ENCODE measurements at places on chromosomes 4 and X.
A peak's percentile ranks its signal among the peaks of the same experiment; 100 is the strongest.

DNA sequence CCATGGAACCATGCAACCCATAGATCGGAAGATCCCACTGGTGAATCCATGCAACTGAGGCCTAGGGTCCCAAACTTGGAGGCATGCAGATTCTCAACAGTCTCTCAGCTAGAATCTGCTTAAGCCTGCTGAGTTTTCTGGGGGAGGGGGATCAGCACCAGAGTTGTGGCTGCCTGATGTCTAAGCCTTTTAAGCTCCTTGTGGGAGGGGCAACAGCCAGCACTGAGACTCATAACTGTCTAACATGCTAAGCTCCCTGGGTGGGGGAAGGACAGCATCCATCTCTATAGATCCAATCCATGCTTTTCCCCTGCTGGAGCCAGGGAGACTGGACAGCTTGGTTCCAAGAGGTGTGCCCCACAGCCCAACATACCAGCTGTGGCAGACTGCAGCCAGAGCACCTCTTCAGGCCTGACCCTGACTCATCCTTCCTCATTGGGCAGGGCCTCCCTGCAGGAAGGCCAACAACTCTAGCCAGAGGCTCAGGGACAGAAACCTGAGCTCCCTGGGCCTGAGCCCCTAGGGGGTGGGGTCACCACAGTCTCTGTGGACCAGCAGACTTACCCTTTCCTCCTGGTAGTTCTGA, 300.1 kb upstream of the SLC7A11 start:
- DNase-seq = no peak

DNA sequence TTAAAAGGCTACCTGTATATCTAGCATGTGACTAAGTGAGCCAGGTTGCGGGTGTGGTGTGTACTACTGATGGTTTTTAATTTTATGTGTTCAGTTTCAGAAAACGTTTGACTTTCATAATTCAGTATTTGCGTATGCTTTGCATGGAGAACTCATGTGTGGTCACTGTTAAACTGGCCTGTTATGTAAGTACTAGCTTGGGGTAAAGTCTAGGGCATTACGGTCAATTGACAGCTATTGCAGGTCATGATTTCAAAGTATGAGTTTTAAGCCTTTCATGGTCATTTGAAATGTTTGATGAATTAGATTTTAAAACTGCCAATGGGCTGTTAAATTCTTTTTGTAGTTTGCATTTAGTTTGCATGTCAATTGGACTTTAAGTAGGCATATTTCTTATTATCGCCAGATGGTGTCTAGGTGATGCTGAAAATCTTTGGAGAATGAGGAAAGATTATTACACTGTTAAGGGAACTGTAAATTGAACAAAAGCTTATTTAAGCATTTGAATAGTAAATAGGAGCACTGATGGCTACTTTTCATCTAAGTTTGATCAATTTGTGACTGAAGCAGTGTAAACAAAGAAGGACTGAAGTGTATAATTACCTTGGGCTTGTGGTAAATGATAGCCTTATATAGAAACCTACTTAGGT, 563.4 kb downstream of the DACH2 start:
- DNase-seq = no peak

GRCh38 chr4:89491761-89492160, 184.2 kb upstream of the GPRIN3 start:
- DNase-seq = no peak

- no peak for DNase-seq
Observed at GRCh38 chr4:2267841-2268240, 5.9 kb upstream of the MXD4 start.

DNA sequence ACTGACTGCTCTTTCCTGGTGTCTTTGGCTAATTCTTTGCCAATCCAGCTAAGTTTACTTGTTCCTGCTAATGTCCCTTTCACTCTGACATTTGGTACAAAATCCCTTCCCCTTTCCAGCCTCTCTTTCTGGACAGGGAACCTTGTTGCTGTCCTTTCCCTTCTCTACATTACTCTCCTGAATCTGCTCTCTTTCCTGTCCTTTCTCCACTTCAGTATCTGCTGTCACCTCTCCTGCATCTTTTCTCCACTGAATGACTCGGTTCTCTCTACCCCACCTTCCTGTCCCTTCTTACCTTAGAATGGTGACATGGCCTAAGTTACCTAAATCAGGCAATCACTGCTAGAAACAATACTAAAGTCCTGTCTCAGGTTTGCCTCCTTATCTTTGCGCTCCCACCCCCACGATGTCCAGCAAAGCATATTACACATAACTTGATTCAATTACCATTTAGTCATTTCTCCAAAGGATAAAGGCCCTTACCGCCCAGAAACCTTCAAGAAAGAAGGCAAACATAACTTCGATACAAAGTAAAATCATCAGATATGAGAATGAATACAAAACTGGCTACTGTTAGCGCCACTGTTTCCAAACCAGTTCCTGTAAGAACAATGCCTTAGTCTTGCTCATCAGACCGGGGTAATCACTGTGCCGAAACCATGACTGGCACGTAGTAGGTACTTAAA, 890 bp downstream of the BOD1L1 start:
- no peak for DNase-seq

DNA sequence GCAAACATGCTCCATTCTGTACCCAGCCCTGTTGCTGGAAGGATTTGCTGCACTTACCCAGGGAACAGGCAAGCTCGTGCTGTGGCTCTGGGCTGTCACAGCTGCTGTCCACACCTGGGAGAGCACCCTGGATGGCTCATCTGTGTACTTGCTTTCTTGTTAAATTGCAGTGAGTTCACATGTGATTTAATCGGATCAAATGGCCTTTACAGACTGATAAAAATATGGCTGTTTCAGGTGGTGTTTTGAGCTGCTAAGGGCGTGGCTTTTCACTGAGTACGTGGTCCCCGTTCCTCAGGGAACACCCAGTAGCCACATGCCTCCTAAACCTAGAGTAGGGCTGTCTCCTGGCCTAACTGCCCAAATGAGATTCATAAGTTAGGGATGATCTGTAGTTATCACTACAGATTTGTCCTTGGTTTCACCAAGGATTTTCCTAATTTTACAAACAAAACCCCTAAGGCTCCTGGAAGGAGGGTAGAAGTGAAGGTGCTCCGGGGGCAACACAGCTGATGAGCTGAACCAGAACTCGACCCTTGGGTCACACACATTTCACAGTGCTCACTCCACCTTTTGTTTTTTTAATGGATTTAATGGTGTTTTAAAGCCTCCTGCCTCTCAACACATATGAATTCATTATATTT, 13.7 kb downstream of the KLKB1 start:
- DNase-seq = no peak

GRCh38 chrX:130414800-130415199, 13.0 kb downstream of the RBMX2 start:
- DNase-seq = no peak

DNA sequence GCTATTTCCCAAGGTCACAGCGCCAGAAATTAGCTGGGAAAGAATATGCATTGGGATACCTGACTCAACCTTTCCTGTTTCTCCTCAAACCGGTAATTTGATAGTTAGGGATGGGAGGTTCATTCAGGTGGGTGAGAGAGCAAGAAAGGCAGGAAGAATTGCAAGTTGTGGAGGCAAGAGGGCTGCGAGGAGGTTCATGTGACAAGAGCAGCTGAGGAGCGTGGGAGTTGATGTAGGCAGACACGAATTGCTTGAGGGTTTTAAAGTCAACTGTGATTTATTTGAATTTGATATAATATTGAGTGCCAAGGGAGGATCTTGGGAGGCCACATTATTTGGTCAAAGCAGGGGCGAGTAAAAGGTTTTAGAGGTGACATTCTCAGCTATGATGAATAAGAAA, 329.0 kb downstream of the STIM2 start:
- no peak for DNase-seq

DNA sequence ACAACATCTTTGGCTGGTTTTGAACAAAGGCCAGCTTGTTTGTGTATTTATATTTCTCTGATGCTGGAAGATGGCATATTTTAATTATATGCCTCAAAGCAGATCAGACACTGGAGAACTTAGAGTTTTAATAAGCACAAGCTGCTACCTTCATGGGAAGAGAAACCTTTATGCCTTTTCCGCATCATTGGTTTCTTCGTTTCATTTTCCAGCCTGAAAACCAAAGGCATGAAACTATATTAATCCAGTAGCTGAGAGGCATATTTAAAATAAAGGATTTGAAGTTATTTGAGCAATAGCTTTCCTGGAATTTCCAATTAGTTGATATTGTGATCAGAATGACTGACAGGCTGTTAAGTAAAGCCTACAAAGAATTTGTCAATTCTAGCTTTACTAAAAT, 141.0 kb downstream of the ARHGAP24 start:
- no peak for DNase-seq

GRCh38 chr4:181728305-181728966, 514.8 kb upstream of the TENM3 start:
- DNase-seq = no peak

GRCh38 chrX:15748841-15749240, 10.8 kb downstream of the CA5B start:
- no peak for DNase-seq

GRCh38 chrX:48981178-48981577, 9.5 kb upstream of the KCND1 start:
- no peak for DNase-seq

DNA sequence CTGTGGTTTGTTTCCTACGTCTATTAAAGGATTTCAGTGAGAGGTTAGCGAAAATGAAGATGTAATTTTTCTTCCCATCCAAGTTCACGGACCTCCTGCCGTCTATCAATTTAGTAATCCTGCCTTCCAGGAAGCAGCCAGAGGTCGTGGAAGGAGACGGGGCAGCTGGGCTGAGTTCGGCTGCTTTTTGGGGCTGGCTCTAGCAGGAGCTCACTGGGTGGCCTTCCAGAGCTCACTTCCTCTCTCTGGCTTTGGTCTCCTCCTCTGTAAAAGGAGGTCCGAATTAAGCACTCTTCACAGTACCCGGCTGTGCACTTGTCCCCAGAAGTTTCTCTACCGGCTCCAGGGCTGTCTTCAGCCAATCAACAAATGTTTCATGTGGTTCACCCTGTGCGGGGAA, 295.4 kb downstream of the BCOR start:
- no peak for DNase-seq

DNA sequence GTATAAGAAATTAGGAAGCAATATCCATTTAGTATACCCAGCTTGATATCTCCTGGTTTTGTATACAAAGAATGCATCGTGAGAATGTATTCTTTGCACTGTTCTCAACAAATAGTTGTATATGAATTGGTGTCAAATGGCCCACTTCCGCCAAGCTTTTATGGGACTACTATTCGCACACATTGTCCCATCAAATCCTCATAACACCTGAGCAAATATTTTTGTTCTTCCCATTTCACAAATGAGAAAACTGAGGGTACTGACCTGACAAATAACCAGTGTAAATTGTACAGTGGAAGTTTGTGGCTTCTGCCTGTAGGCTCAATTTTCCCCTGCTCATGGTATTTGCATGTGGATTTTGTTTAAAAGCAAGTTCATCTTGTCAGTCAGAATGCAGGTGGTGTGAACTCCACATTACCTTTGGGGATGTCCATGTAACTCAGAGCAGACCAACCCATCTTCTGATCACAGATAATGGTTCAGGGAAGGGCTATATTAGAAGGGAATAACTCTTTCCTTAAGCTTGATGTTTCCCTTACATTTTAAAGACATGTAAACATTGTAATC, 51.5 kb upstream of the FAM241A start:
- DNase-seq = no peak

DNA sequence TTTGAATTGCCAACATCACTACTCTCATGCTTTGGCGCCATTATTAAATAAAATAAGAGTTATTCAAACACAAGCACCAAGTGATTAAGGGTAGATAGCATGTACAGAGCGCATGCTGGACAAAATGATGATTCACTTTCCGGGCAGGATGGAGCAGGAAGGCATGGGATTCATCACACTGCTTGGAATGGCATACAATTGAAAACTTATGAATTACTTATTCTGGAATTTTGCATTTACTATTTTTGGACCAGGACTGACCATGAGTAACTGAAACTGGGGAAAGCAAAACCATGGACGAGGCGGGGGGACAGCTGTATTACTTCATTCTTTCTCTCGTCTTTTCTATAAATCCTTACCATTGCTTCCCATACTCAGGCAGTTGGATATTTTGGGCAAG, 28.5 kb upstream of the FGF5 start:
- peak; percentile 11 for DNase-seq

DNA sequence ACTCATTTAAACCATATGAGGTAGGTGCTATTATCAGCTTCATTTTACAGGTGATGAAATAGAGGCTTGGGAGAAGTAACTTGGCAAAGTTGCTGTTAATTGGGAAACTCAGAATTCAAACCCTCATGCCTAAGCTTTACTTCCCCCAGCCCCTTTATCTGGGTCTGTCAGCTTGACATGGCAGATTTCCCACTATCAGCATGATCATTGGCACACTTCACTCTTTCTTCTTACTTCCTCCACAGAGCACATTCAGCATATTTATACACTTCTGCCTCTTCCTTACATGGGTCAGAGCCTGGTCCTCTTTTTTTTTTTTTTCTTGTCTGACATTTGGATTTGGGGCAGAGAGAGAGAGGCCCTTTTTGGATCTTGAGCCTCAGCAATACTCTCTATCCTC, 56.5 kb upstream of the ARX start:
- DNase-seq = no peak

DNA sequence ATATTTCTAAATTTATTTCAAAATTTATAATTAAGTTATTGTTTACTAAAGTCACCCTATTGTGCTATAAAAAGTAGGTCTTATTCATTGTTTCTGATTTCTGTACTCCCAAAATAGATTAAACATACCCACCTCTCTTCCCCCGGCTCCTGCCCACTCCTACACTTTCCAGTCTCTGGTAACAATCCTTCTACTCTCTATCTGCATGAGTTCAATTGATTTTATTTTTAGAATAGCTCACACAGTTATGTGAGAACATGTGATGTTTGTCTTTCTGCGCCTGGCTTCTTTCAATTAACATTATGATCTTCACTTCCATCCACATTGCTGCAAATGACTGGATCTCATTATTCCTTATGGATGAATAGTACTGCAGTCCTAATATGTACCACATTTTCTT, 269.3 kb downstream of the ACTRT1 start:
- DNase-seq = no peak

- no peak for DNase-seq
Observed at GRCh38 chr4:2443956-2444740, 24.8 kb upstream of the RNF4 start.

DNA sequence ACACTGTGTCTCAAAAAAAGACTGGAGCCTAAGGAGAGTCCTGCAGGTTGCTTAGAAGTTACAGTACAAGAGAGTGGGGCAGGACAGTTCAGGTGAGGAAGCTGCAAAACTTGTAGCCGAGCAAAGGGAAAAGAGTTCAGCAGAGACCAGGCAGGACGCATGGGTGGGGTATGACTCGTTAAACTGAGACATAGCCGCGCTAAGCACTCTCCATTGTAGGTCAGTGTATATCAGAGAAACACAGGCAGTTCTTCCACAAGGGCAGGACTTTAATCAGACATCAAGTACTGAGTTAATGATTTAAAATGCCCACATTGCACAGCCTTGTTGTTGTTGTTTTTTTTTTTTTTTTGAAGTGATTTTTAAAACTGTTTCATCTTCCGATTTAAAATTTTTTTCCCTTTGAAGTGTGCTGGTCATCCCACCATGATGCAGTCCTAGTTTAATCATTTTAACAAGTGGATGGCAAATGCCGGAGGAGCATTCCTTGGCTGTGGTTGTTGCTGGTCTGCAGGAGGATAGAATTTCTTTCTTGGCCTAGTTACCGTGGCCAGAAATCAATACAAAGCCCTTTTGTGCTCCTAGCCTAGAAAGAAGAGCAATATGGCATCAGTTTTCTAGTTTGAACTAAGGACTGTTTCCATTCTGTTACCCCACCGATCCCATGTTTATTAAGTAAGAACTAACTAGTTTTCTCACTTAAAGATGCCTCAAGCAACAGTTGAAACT, 10.3 kb downstream of the LAP3 start:
- DNase-seq = no peak

GRCh38 chr4:121822796-121823504, 733 bp downstream of the CCNA2 start:
- DNase-seq = peak; percentile 33

GRCh38 chr4:106329041-106329618, 12.8 kb downstream of the AIMP1 start:
- peak; percentile 35 for DNase-seq
